CD4-positive, alpha-beta T cell treated with Interleukin-21 for 1 hour (primary cell): ENCODE measurements at places on chromosomes 5 and 9.

- no peak for DNase-seq
Observed at GRCh38 chr5:141800617-141801016, 77.6 kb downstream of the PCDH1 start.

- DNase-seq = no peak
Observed at GRCh38 chr5:53024535-53024934, 35.4 kb downstream of the ITGA2 start.

DNA sequence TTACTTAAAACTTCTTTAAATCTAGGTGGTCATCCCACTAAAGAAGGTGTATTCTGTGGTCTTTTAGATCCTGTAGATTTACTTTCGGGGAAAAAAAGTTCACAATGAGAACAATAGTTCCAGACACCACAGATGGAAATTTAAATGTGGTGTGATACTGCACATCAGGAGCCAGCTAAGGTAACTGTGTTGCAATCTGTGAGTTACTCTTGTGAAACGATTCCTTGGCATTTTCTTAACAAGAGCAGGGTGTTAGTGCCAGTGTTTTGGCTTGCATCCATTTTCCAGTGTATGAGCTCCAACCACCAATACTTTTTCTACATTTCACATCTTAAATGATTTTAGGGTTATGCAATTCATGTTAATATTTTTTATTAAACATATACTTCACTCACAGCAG is 674.5 kb downstream of the CETN3 start:
- DNase-seq = no peak

DNA sequence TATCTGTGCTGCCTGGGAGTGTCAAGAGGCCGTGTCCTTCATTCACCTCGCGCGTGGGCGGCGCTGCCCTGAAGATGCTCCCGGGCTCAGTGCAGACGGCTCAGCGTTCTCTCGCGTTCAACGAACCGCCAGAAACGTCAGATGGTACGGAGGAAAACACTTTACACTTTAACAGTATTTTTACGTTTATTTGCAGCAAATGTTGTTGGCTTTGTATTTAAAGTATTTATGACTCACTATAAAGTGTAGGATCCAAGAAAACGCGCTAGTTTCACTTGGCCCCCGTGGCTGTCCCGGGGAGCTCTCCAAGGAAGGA is 544 bp upstream of the ERCC6L2 start:
- peak; percentile 60 for DNase-seq
